ENCODE measurements at places on chromosomes 13 and 19. TPM values are rescaled to one million over a fixed set of nuclear protein-coding genes. Genes with fewer than 3 reads are reported as not detected.

NOSIP gene
- total RNA-seq = 414 TPM

ARL11 gene
- total RNA-seq = 1.7 TPM

UBL5 gene
- 296 TPM for total RNA-seq

KASH5 gene
- 0.33 TPM for total RNA-seq

THSD8 gene
- 12.6 TPM for total RNA-seq

DIRAS1 gene
- not detected for total RNA-seq

SHISA7 gene
- not detected for total RNA-seq

AP1M1 gene
- total RNA-seq = 130 TPM

GRIK5 gene
- 0.38 TPM for total RNA-seq

CCDC70 gene
- total RNA-seq = not detected

ELAVL3 gene
- 0.58 TPM for total RNA-seq

ZNF253 gene
- total RNA-seq = 22.2 TPM

ATP1A3 gene
- 1.3 TPM for total RNA-seq

ZNF28 gene
- 24.6 TPM for total RNA-seq

TSC22D1 gene
- total RNA-seq = 13.4 TPM

ZNF681 gene
- total RNA-seq = 4.2 TPM

SPTBN4 gene
- total RNA-seq = 0.40 TPM

ANKLE1 gene
- 8.2 TPM for total RNA-seq

LAIR1 gene
- total RNA-seq = 99.2 TPM

CPT1C gene
- 1.6 TPM for total RNA-seq

FBN3 gene
- total RNA-seq = not detected

FUT1 gene
- total RNA-seq = 0.12 TPM

VASP gene
- 162 TPM for total RNA-seq

ZNF726 gene
- 11.1 TPM for total RNA-seq

PCDH20 gene
- total RNA-seq = not detected

LSR gene
- total RNA-seq = 20.1 TPM

STARD13 gene
- total RNA-seq = not detected

TYROBP gene
- 0.43 TPM for total RNA-seq

KLHL26 gene
- total RNA-seq = 9.8 TPM

KRTDAP gene
- total RNA-seq = not detected

CD209 gene
- total RNA-seq = not detected

KL gene
- total RNA-seq = 0.20 TPM
